DMS153 (cell line): ENCODE measurements at places on chromosomes 12 and 14.

DNA sequence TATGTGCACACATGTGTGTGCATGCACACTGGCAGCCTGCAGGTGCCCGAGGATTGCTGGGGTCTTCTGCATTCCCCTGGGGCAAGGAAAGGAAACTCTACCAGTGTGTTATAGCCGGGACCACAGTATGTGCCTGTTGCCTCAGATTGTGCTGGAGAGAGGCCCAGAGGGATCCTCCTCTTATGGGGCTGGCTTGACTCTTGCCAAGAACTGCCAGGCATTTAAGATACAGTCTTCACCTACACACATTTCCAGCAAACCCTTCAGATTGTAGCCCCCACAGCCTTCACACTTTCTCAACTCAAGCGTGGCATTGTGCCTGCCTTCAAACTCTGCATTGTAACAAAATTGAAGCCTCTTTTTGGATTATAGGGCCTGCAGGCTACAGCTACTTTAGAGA is 176.7 kb upstream of the DYRK2 start:
- DNase-seq = no peak

DNA sequence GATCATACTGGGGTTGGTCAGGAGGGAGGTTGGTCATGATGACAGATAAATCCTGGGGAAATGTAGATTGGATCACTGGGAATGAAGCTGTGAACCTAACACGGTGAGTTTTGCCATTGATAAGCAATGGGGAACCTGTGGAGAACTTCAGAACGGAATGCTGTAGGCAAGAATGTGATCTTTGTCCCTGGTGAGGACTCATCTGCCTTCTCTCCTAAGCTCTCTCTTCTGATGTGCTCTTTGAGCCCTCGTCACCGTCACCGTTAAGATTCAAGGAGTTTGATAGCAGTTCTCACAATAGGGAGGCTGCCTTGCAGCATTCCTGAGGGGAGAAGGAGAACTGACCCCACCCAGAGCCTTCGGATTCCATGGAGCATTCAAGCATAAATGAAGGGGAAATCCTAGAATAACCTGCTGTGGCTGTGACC is 217.6 kb downstream of the ANO6 start:
- no peak for DNase-seq

- no peak for DNase-seq
These were observed 167.7 kb upstream of the PLXNC1 start for GRCh38 chr12:93980711-93981110.

- DNase-seq = no peak
These were observed 17.0 kb upstream of the IRF2BPL start for GRCh38 chr14:77045238-77046162.

DNA sequence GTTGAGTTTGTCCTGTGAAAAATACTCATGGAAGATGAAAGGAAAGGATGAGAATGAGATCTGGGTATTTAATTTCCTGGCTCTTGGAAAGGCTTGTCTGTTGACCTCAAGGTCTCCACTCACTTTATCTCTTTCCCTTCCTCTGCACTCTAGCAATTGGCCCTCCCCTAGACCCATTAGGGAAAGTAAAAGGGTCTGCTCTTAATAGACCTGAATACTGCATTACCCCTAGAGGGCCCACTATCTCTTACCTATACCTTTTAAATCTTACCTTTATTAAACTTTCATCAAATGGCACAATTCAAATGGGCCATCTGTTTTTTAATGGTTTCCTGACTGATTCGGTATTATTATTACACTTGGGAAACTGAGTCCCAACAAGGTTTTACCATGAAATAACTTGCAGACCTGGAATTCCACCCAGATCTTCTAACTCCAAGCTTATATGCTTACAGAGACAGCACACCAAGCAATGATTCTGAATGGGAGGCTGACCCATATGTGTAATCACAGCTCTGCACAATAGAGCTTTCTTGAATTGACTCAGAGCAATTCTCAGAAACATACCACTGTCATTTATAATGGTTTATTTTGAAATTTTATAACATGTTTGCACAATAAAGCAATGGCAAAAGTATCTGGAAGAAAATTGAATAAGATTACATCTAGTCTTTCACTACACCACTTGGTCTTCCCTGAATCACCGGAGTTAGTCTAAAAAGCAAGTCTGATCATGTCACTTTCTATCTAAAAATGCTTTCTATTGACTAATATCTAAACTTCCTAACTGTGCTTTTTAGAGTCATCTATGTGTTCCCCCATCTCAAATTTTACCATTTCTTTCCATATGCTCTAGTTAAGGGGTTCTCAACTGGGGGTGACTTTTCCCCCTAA is 618.5 kb downstream of the NRXN3 start:
- no peak for DNase-seq

DNA sequence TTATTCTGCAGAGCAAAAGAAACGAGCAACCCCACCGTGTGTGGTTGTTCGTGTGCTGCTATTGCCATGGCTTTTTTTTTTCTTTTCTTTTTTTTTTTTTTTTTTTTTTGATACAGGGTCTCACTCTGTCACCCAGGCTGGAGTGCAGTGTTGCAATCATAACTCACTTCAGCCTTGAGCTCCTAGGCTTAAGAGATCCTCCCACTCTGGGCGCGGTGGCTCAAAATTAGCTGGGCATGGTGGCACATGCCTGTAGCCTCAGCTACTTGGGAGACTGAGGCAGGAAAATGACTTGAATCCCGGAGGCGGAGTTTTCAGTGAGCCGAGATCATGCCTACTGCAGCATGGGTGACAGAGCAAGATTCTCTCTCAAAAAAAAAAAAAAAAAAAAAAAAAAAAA is 144.2 kb downstream of the ESR2 start:
- no peak for DNase-seq

DNA sequence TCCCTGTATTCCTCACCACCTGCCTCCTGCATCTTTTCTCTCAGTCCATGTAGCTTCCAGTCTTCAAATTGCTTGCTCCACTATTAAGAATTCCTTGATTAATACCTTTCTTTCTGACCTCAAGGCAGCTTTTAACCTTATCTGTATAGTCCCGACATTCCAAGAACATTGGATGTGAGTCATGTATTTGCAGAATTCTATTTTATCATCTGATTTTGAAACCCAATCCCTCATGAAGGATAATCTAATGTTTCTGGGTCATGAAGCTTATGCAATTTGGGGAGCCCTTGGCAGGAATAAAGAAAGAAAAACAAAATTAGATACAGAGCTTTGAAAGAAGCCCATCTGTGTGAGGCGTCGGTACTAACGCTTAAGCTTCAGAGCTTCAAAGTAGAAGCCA is 63.4 kb upstream of the CCND2 start:
- DNase-seq = no peak

GRCh38 chr14:22147716-22148115 is 441.3 kb downstream of the DAD1 start:
- no peak for DNase-seq

DNA sequence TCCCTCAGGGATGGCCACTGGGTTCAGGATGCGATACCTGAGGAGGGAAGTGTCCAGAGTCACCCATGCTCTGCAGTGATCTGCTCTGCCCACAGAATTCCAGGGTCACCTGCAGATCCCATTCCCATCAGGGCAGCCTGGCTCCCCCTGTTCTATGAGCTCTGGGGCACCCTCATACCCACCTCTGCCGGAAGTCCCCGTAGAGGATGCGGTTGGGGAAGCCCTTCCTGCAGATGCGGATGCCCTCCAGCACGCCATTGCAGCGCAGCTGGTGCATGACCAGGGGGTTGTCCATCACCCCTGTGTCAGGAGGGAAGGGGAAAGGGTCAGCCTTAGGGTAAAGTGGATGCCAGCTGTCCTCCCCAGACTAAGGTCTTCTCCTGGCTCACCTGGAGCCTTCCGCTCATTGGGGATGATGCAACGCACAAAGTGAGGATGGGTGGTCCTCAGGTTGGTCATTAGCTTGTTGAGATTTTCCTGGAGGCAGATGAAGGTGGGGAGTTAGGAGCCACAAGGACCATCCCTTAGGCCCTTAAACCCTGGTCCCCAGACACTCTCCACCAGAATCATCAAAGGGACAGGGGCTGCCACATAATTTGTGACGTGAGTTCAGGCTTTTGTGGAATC is 11.2 kb downstream of the MYH6 start:
- no peak for DNase-seq

DNA sequence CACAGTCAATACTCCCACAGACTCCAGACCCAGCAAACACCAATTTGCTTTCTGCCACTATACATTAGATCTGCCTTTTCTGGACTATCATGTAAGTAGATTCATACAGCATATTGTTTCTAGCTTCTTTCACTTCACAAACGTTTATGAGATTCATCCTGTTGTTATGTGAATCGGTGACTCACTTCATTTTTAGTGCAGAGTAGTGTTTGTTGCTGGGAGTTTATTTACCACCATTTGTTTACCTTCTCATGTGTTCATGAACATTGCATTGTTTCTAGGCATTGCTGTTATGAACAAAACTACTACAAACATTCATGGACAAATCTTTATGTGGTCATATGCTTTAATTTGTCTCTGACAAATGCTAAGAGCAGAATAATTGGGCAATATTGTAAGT is 807.8 kb upstream of the TMEM132C start:
- DNase-seq = no peak

GRCh38 chr14:95918466-95918865 is 41.8 kb downstream of the TUNAR start:
- peak; percentile 68 for DNase-seq

DNA sequence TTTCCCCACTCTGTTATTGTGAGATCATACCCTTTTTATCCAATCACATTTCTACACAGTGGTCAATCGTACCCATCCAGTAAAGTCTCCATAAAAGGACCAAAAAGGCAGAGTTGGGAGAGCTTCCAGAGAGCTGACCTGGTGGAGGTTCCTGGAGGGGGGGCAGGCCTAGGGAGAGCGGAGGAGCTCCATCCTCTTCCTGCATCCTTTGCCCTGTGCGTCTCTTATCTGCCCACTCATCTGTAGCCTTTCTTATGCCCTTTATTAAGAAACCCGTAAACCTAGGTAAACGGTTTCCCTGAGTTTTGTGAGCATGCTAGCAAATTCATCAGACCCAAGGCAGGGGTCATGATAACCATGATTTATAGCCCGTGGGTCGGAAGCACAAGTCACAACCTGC is 26.2 kb downstream of the EVL start:
- no peak for DNase-seq

GRCh38 chr12:130214686-130215395 is 52.6 kb downstream of the FZD10 start:
- DNase-seq = no peak

GRCh38 chr12:71756054-71756690 is 1.5 kb downstream of the RAB21 start:
- DNase-seq = no peak

DNA sequence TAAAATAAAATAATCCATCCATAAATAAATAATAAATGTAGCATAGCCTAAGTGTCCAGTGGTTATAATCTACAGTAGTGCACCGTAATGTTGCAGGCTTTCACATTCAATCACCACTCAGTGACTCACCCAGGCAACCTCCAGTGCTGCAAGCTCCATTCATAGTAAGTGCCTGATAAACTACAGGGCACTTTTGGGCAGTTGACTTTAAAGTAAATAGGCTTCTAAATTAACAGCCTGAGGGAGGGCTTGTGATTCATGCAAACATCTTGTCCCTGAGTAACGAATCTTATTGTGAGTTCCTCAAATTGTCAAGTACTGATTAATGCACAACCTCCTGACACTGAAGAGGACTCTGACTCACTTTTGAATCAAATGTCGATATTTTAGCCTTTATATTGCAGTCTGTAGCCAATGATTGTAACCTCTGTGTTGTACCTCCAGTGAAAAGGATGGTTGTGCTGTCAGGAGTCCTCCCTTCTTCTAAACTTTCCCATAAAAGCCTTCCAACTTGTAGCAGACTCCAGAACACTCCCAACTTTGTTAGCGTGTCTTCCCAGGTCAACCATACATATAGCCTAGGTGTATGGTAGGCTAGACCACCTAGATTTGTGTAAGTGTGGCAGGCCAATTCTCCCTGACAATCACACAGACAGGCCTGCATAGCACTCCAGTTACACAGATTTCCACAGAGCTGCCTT is 55.0 kb upstream of the BICD1 start:
- DNase-seq = no peak
